ENCODE measurements at places on chromosomes 3 and 15.

- DNase-seq, result no peak
Observed at GRCh38 chr3:114214542-114215341, 22.6 kb downstream of the ZNF80 start.

DNA sequence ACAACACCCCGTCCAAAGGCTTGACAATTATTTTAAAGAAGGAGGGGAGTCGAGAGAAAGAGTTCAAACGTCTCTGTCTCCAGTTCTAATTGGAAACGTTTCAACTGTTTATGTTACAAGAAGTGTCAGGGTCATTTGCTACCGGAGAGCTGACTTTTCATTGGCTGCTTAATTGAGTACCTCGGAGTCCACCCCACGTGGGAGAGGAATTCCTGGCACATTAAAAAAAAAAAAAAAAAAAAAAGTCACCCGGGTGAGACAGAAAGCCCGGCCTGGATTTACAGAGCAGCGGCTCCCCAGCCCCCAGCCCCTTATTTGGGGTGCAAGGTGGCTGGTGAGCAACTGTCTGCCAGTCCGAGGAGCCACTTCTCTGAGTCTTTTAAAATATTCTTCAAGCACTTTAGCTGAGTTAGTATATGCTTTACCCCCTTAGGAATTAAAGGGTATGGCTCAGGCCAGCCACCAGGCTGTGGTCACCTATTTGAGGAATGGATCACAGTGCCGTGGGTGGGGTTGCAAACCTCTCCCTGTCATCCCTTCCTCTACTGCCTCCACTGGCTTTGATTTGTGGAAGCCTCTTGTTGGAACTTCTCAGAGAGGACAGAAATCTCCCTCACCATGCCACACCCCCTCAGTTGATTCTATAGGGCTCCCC is 3.9 kb upstream of the TLE3 start:
- no peak for DNase-seq

DNA sequence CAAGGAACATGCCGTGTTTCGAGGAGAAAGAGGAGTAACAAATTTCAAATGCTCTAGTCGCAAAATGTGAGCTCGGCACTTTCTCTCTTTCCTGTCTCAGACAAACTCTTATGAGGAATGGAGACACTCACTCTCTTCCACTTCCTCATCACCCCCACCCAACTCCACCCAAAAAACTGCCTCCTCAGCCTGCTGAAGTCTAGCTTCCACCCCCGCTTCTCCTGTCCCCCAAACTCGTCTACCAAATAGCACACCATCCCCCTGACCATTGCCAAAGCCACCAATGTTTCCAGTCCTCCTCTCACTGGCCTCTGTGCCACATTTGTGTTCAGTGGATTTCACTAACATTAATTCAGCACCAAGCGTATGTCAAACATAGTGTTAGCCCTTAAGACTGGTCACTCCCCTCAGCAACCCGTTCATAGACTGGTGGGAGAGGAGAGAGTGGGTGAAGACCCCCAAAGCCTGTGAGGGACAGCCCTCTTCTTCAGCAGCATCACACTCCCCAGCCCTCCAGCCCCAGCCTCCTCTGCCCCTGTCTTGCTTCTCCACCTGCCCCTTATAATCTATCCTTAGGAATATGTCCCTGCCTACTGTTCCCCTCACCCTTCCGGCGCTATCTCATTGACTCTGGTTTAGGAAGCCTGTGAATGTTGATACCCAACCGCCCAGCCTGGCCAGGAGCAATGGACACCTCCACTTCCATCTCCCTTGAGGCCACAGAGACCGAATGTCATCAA is 77.3 kb downstream of the FAM174B start:
- DNase-seq, result no peak

GRCh38 chr3:40268802-40269524 is 40.5 kb upstream of the EIF1B start:
- DNase-seq, result no peak

DNA sequence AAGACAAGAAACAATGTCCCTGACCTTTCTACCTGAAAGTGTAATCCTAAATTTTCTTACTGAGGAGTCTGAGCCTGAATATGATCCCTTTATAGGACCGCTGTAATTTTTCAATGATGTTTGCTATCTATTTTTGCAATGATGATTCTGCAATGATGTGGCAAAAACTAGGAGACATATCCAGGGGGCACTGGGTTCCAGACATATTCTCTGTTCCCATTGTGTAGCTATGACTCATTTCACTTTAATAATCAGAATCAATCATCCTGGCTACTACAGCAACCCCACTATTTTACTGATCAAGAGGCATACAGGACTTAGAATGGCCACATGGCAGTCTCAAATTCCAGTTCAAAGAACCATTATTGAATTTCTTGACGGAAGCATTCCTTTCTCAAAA is 85.9 kb downstream of the AQR start:
- no peak for DNase-seq

GRCh38 chr3:132542577-132542976 is 54.5 kb upstream of the ACKR4 start:
- DNase-seq, result no peak

GRCh38 chr3:111874177-111874820 is 15.2 kb downstream of the PHLDB2 start:
- DNase-seq, result no peak

- DNase-seq, result no peak
Observed at GRCh38 chr3:130659911-130660310, 86.7 kb downstream of the PIK3R4 start.

Data from GM13976 (cell line).